LHCN-M2 (cell line): ENCODE measurements at places on chromosomes 11 and 22. TPM values are rescaled to one million over a fixed set of nuclear protein-coding genes. Genes with fewer than 3 reads are reported as not detected.
A peak's percentile ranks its signal among the peaks of the same experiment; 100 is the strongest.

GRCh38 chr11:16223558-16223957 lies 132.8 kb downstream of the SOX6 start:
- DNase-seq, result no peak

- no peak for DNase-seq
Observed at GRCh38 chr11:63551889-63552266, 11.3 kb downstream of the PLAAT2 start.

DNA sequence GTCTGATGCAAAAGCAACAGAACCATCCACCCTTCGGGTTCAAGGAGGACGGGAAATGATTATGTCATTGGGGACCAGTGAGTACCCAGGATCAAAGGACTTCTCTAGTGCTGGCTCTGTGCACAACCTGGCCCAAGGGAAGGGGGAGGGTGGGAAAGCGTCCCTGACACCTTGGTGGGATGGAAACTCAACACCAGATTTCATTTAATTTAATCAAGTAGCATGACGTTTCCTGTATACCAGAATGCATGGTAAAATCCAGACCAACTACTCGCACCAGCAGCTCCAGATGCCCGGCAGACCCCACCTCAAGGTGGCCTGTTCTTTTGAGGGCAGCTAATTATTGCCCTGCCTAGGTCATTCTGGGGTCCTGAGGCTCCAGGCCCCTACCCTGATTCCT lies 385.1 kb downstream of the CADM1 start:
- no peak for DNase-seq

- peak; percentile 5 for DNase-seq
Observed at GRCh38 chr11:15327786-15328231, 213.1 kb downstream of the INSC start.

LMNTD2 gene
- total RNA-seq, result 0.46 and 1.3 TPM in 2 replicates

SEZ6L gene
- total RNA-seq, result not detected in 2 replicates

DRICH1 gene
- not detected in 2 replicates for total RNA-seq
